Stimulated activated CD8-positive, alpha-beta memory T cell treated with anti-CD3 and anti-CD28 coated beads, Interleukin-2, amount 100 ng/mL, for 1 hour (primary cell): ENCODE measurements at places on chromosomes 2 and 18.

- DNase-seq, result no peak
These were observed 134.9 kb upstream of the ZFP36L2 start for GRCh38 chr2:43361286-43361685.

DNA sequence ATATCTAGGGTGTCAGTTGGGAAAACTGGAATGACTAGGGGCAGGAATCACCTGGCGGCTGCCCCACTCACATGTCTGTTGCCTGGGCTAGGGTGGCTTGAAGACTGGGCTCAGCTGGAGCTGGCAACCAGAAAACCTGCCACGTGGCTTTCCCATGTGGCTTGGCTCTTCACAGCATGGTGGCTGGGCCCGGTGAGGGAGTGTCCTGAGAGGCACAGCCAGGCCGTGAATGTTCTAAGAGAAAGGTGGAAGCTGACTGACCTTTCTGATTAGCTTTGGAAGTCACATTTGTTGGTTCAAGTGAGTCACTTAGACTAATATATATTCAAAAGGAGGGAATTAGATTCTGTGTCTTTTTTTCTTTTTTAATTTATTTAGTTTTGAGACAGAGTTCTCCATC is 22.7 kb downstream of the SP5 start:
- DNase-seq, result no peak

GRCh38 chr18:44733069-44733753 is 52.5 kb downstream of the SETBP1 start:
- DNase-seq, result no peak

DNA sequence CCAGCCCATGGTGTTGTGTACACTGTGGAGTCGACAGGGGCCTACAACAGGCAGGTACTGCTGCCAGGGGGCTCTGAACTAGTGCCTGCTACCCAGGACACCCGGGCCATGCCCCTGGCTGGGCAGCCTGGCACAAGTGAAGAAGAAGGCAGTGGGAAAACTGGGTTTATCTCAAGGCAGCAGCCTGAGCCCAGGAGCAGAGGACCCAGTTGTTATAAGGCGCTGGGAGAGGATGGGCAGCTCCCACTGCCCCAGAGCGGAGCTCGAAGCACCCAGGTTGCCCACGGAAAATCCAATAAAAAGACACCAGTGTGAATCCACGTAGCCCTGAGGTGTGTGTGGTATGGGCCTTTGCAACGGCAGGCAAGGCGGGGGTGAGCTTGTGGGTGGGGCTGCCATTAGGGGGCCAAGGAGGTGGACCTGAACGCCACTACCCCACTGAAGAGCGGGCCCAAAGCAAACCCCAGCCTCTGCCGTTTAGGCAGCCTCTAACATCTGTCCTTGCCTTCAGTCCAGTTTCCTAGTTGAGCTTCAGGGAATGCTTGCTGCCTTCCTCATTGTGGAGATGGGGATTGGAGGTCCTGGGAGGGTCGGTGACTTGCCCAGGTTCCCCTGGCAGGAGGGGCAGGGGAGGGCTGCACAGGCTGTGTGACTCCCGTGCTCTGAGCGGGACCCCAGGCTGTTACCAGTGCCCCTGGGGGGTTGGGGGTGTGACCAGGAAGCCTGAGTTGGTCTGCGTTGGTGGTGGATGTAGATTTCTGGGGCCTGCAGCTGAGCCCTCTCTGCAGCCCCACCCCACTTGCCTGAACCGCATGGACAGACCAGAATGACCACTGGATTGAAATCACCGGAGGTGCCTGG is 16.0 kb downstream of the ARID5A start:
- DNase-seq, result no peak
